Cerebellar cortex (tissue), 1 donor: ENCODE measurements at places on chromosomes 6 and 20.

DNA sequence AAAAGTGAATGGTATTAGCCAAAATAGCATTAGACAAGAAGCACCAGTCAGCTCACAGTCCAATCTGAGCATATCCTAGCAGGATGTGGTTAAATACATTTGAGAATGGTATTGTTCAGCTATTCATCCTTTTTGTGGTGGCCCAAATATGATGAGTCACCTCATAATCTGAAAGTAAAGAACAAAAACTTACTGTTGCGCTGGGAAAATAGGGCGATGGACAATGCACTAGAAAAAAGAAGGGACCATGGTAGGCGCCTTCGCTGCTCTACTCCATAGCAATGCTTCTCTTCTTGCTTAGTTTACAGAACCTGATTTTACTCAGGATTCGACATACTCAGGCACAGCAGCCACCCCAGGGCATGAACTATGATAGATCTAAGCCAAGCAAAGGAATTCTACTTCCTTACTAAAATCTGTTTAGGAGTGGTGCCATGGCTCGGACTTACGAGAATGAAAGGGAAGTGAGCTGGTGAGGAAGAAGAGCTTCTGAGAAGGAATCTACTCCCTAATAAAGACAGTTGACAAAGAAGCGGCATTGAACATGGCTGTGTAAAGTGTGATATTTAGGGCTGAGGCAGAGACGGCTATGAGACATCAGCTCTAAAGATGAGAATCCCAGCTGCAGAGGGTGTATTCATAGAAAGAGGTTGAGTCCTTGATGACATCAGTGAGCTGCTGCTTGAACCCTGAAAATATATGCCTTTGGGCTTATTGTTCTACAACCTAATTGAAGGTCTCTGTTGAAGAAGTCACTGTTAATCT, 16.6 kb upstream of the FBXO9 start:
- DNase-seq: no peak

- no peak for DNase-seq
These were observed 1.9 kb downstream of the AIG1 start for GRCh38 chr6:143062551-143062950.

DNA sequence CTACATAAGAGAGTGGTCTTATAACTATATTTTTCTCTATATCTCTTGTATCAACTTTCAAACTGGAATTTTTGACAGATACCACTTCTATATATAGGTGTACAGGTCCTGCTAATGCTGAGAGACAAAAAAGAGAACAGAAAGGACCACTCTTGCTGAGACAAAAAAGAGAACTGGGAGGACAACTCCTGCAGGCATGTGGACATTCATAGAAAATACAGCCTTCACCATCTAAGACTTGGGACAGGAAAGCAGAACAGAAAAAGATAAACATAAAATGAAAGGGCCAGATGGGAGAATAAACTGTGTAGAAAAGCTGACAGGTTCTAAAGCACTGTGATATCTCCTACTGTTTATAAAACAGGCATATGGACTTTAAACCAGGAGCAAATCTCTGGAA, 541.0 kb upstream of the ADGRB3 start:
- DNase-seq: no peak

DNA sequence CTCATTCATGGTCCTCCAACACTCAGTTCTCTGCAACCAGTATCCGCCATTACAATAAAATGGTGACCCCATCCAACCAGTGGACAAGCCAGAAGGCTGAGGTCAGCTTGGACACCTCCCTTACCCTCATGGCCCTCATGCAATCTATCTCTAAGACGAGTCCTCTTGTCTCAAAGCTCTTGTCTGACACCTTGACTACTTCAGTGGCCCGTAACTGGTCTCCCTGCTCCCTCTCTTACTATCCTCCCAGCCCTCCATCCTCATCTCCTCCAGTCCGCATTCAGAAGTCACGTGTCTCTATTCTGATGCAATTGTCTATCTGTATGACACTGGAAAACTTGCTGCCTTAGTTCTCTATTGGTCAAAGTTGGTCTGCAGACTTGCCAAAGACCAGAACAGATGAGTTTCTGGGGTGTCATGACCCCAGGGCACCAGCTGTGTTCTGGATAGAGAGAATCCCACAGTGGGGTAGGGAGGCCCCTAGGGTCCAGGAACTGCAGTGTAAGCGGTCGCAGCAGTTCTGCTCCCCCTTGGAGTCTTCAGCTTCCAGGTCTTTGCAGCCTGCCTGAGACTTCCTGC, 59.6 kb upstream of the RNF24 start:
- no peak for DNase-seq

- DNase-seq: no peak
These were observed 191.7 kb upstream of the LAMP5 start for GRCh38 chr20:9322661-9323060.

DNA sequence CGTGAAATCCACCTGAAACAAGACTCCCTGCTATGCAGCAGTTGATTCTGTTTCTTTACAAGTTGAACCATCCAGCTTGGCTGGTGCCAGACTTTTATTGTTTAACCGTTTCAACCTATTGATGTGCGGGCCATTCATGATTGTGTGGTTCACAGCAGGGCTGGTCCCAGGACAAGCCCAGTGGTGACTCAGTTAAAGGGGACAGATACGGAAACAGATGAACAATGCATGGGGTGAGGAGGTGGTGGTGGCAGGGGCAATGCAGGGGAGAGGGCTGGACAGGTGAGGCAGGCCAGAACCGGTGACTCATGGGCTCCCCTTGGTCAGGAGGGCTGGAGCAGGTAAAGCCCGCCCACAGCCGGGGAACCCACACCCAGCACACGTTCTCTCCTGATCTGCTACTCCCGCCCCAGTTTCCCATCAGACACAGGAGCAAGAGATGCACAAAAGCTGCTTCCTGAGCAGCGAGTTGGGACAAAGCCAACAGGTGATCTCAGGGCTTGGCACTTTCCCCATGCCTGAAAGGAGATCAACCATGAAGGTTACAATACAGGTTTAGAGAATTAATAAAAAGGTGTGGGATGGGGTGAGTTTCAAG, 232.2 kb downstream of the LY86 start:
- DNase-seq: peak; percentile 46

- DNase-seq: no peak
These were observed 92.1 kb upstream of the FAM184A start for GRCh38 chr6:119170447-119171087.

- no peak for DNase-seq
These were observed 17.4 kb downstream of the HSPA12B start for GRCh38 chr20:3749689-3750531.
